GOT3 (cell line): ENCODE measurements at places on chromosomes 12 and 14.
A peak's percentile ranks its signal among the peaks of the same experiment; 100 is the strongest.

DNA sequence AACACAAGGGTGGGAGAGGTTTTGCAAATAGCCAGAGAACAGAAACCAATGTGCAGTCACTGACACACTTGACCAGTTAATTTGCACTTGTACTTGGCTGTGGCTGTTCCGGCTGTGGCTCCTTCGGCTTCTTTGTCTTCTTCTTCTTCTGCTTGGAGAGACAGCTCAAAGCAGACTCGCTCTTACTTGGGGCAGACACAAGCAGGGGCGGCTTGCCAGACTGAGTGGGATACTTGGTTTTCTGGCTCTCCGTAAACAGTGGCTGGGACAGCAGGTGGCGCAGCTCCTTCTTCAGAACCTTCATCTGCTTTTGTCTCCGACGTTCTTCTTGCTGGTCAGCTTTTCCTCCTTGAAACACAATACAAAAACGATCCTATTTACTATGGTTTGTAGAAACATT lies 25.0 kb downstream of the OTUB2 start:
- DNase-seq: no peak

DNA sequence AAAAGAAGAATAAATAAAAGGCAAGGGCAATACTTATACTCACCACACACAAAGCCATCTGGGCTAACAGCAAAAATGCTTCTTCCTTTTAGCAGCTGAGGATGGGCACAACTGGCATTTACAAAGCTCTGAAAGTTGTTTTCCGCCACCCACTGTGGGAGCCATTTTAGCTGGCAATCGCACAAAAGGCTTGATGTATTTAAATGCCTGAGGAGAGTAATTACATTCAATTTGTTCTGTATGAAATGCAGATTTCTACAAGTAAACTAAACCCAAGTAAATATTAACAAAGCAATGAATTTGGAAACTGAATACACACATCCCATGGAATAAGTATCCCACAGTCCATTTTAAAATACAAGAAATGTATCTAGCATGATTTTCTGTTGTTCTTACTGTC lies 37.5 kb downstream of the LRIG3 start:
- DNase-seq: no peak

- DNase-seq: no peak
Observed at GRCh38 chr14:30108975-30109700, 181.5 kb upstream of the PRKD1 start.

GRCh38 chr14:91904483-91904882 lies 37.1 kb upstream of the TC2N start:
- DNase-seq: no peak

DNA sequence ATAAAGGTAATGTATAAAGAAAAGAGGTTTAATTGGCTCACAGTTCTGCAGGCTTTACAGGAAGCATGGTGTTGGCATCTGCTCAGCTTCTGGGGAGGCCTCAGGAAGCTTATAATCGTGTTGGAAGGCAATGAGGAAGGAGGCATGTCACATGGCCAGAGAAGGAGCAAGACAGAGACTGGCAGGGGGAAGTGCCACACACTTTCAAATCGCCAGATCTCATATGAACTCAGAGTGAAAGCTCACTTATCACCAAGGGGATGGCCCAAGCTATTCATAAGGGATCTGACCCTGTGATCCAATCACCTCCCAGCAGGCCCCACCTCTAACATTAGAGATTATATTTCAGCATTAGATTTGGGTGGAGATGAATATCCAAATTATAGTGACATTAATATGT lies 26.3 kb downstream of the LDHB start:
- DNase-seq: no peak

DNA sequence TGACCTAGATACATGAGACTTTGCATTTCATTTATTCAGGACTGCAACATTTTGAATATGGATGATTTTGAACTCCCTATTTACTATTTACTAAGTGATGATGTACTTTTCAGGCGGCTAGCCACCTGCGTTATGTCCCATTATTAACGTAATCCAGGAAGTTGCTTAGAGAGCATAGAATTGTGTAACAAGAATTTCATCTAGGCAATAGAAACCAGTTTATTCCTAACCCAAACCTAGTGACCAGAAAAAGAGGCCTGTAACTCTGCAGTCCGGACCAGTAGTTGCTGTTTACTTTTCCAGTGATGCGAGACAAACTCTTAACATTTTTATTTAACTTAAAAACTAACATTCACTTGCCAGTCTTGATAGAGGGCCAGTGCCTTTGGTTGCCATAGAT lies 12.3 kb downstream of the NUDT4 start:
- no peak for DNase-seq

- DNase-seq: no peak
Observed at GRCh38 chr12:132373901-132374611, 44.7 kb upstream of the GALNT9 start.

DNA sequence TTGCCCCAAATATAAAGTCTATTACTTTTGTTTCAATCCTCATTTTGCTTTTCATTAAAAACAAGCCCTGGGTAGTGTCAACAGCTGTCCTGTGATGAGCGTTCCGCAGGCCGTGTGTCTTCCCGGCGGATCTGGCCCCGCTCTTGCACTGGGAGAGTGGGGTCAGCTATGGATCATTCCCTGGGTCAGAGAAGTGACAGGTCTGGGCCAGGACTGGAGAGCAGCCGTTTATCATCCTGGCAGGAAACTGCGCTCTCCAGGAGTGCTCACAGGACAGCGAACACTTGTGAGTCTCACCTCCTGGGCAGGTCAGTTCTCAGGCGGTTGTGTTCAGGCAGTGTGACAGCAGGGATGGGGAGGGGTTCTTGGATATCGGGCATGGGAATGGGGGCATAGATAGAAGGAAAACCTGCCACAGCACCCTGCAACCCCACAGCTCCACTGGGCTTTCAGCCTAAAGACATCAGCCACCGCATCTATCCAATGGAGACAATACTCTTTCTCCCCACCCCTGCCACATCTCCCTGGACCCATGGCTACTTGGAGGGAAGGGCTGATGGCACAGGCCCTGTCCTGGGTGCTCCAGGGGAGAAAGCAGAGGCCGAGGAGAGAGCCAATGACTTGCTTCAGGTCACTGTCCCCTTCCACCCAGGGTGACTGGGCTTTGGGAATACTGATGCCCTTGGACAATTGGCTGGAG lies 47.8 kb upstream of the CHGA start:
- DNase-seq: no peak

- DNase-seq: no peak
Observed at GRCh38 chr14:68658943-68659931, 133.6 kb downstream of the ZFP36L1 start.

DNA sequence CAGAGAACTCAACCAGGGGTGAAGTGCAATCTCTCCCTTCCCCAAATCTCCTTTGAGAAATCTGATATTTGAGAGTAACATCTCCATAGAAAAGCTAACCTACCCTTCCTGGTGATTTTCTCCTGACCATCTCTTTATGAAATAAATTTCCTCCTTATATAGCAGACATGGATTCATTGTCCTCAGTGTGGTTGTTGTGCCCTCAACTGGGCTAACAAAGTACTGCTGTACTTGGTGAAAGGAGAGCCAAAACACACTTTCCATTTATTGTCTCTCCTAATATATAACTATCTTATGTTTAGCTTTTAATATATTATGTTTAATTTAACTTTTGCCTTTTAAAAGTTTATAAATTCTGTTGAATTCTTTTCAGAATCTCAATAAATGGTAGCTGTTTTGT lies 65.1 kb upstream of the SLCO1B1 start:
- DNase-seq: no peak

DNA sequence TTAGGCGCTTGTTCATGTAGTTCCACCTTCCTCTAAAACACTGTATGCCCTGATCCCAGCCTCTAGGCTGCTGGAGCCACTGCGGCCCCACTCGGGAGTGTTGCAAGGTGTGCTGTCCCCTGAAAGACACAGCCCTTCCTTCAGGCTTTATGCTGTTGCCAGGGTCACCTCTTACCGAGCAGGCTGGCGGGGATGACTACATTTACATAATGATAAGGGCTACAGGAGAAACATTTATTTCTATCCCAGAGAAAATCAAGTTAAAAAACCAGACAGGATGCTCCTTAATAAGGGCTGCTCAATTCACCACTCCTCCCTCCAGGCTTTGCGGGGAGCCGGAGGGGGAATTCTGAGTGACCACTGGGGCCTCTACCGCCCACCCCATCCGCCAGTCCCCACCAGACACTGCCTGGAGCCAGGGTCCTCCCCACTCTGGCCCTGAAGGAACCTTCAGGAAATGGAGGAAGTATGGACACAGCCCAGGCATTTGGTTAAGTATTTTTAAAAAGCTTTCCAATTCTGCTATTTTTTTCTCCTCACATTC lies 200.6 kb downstream of the TTC7B start:
- DNase-seq: no peak

DNA sequence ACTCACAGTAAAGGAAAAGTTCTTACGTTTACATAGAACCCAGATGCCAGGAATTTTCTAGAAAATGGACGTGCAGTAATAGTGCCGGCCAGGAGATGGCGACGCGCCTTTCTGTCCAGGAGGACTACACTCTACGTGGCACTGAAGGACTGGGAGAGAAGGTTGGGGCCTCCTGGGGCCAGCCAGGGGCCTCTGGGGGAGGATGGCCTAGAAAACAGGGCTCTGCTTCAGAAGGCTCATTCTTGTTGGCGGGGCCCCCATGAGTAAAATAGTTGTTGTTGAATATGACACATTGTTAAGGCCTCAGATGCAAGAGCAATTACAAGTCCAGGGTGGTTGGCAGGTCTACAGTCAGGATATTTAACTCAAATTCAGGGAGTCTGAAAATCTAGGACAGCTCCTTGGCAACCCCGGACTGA lies 120.1 kb upstream of the MAX start:
- peak; percentile 3 for DNase-seq

DNA sequence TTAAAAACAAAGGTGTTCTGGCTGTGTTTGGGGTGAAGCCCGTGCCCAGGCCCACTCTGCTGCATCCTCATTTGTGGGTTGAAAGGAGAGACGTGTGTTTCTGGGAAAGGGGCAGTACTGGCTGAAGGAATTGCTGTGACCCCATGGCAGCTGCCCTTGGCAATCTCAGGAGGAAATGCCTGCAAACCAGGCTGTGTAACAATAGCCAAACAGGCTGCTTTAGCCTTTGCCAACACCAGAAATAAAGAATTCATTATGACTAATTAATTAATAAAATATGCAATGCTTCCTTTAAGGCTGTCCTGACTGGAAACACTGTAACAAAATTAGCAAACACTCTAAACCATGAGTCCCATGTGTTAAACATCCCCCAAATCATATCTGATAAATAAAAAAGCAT lies 53.0 kb upstream of the KRR1 start:
- no peak for DNase-seq

GRCh38 chr12:31584782-31585181 lies 6.2 kb downstream of the DENND5B start:
- DNase-seq: no peak

DNA sequence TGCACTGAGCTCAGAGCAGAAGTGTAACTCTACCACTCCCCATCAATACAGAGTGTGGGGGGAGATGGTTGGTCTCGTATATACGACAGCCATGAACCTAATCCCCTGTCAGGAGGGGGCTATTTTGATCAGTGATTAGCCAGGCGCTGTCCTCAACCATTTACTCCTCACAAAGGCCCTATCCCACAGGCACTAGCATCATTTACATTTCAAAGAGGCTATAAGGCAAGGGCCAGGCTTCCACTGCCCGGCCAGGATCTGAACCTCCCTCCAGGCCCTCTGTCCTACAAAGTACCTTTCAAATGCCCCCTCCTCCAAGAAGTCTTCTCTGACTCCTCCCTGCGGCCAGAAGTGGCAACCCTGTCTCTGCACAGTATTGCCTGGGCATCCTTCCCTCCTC lies 74.7 kb downstream of the ITPK1 start:
- no peak for DNase-seq

DNA sequence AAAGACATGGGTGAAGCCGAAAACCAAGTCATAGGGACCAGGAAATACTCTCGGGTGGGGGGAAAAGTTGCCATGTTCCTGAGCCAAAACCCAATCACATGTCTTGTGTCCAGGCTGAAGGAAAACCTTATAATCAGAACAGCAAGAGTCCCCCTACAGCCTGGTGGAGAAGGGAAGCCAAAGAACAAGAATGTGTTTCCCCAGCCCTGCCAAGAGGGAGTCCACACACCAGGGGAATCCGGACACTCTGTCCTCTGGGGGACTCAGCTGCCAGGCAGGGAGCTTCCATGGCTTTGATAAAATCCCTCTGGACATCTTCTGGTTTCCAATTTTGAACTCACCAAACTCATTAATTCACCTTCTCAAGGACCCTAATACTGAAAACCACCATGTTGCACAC lies 273.0 kb downstream of the FOXN3 start:
- no peak for DNase-seq

GRCh38 chr14:22896760-22897159 lies 13.7 kb downstream of the REM2 start:
- no peak for DNase-seq

GRCh38 chr14:37994846-37995372 lies 212.8 kb upstream of the SSTR1 start:
- no peak for DNase-seq

GRCh38 chr12:83389237-83389996 lies 702.7 kb downstream of the TMTC2 start:
- DNase-seq: no peak

DNA sequence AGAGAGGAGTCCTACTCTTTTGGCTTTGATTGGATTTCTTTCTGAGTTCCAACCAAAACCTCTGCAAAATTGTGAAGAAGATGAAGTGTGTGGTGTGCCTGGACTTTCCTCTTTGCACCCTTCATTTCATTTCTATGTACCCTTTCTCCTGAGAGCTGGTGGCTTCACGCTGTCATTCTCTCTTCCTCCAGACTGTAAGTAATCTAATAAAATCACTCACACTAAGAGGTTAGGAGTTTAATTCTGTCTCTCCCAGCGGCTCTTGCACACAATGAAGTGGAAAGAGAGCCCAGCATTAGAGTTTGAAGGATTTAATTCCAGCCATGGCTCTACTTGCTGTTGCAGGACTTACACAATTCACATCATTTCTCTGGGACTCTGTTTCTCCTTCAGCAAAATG lies 37.8 kb upstream of the CRADD start:
- no peak for DNase-seq

GRCh38 chr12:122934722-122935121 lies 31.5 kb downstream of the ABCB9 start:
- DNase-seq: no peak

DNA sequence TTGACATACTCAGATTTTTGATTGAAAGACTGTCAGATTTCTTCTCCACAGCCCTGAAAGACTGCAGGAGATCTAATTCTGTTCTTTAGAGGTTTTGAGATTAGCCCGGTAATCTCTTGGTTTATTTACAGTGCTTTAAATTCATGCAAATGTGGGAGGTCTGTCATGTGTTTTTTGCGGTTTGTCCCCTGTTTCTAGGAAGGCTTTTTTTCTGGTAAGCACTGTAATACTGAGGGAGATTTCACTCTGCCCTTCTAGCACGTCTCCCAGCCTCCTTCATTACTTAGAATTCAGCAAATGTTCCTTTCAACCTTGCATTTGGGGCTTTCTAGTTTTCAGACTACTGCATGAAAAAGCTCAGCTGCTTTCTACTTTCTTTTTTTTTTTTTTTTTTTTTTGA lies 31.1 kb downstream of the GPHN start:
- DNase-seq: no peak
